Endothelial cell (in vitro differentiated cells): ENCODE measurements at places on chromosomes 5 and 9. TPM values are rescaled to one million over a fixed set of nuclear protein-coding genes. Genes with fewer than 3 reads are reported as not detected.

GRCh38 chr5:24642022-24642421 is 2.8 kb downstream of the CDH10 start:
- H3K36me3 ChIP-seq: no peaks in the 10 kb centered on the region
- H3K4me1 ChIP-seq: peaks cover 18% of the 10 kb centered on the region
- H3K4me3 ChIP-seq: no peak overlapping the region
- no peak overlapping the region for H3K27ac ChIP-seq

DNA sequence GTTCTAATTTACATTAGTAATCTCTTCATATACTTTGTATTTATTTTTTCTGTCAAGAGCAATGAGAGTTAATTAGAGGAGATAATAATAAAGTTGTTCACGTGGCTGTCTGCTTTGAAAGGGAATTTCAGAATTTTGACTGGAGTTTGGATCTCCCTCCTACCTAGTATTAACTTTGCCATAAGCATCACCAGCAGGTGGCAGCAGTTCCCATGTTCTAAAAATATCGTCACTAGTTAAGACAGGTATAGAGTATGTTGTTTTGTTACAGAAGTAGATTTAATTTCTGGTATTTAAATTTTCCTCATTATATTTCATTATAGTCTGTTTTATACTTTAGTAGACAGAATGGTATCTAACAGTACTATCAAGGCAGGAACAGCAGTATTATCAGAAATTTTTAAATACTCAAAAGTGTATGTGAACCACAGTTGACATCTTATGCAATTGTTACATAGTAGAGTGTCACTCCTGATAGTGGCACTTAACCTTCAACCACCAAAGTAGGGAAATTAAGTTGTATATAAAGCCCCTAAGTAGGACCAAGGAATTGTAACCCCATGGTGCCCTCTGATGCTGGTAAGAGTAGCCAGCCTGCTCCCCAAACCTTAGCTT is 20.4 kb downstream of the GNPDA1 start:
- no peaks in the 10 kb centered on the region for H3K4me1 ChIP-seq
- peaks cover 20% of the 10 kb centered on the region for H3K36me3 ChIP-seq
- H3K27ac ChIP-seq: no peak overlapping the region
- peak; percentile 70 for DNase-seq
- no peak overlapping the region for H3K4me3 ChIP-seq

- H3K4me3 ChIP-seq: no peak overlapping the region
- H3K36me3 ChIP-seq: peaks cover 9% of the 10 kb centered on the region
- H3K27me3 ChIP-seq: no peaks in the 10 kb centered on the region
- peaks cover 3% of the 10 kb centered on the region for H3K4me1 ChIP-seq
- DNase-seq: no peak
- H3K27ac ChIP-seq: no peak overlapping the region
Measured at GRCh38 chr9:13189362-13189761, 90.1 kb downstream of the MPDZ start.

The ANKRD34B gene
- total RNA-seq: 0.62 TPM

DNA sequence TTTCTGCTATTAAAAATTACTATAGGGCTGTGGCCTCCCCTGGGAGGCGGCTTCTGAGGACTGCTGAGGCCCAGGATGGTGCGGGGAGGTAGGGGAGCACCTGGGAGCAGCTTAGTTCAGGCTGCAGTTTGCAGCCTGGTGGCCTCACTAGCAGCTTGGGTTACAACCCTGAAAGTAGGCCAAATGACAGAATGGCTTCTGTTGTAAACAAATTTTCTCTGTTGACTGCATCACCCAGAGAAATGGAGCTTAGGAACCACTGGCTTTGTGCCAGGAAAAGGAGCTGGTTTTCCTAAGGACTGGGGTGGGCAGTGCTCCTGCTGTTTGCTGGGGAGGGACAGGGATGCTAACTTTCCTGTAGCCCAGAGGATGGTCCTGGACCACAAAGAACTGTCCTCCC is 130.3 kb downstream of the ENTREP1 start:
- peaks cover 12% of the 10 kb centered on the region for H3K4me1 ChIP-seq
- H3K27ac ChIP-seq: no peak overlapping the region
- DNase-seq: no peak

- H3K4me1 ChIP-seq: no peaks in the 10 kb centered on the region
- no peaks in the 10 kb centered on the region for H3K36me3 ChIP-seq
- H3K27me3 ChIP-seq: peaks cover 2% of the 10 kb centered on the region
- H3K27ac ChIP-seq: no peak overlapping the region
Measured at GRCh38 chr5:119792161-119792799, 162.9 kb downstream of the FAM170A start.

DNA sequence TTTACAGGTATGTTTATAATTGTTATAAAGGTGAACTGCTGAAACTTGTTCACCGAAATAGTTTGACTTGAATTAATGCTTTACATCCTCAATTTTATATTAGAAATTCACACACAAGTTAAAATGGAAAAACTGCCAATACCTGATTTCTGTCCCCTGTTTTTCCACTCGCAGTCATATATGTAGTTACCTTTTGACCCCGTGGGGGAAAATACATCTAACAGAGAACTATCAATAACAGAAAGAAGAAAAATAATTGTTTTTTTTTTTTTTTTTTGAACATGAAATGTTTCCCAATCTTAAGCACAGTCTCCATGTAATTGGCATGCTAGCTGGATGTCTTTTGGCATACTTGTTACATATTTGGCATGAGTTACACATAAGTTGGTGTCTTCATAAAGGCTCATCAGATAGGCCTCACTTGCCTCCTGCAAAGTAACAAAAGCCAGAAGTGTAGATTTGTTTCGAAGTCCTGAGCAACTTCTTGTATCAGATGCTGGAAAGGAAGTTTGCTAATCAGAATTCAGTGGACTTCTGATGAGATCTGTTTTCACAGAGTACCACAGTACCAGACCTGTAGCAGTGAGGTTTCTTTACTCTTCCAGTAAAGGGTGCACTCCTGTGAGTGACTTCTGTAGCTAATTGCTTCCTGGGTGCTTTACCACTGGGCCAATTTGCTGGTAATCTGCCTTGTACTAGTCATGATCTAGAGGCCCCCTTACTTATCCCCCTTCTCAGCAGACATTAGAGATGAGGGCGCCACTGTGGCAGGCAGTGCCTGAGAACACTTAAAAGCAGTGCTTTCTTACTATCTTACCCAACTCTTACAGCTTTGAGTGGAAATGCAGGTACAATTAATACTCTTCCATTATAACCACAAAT is 36.2 kb upstream of the CXXC5 start:
- H3K4me3 ChIP-seq: no peak overlapping the region
- no peaks in the 10 kb centered on the region for H3K27me3 ChIP-seq
